ENCODE measurements at places on chromosomes 6 and 20.

DNA sequence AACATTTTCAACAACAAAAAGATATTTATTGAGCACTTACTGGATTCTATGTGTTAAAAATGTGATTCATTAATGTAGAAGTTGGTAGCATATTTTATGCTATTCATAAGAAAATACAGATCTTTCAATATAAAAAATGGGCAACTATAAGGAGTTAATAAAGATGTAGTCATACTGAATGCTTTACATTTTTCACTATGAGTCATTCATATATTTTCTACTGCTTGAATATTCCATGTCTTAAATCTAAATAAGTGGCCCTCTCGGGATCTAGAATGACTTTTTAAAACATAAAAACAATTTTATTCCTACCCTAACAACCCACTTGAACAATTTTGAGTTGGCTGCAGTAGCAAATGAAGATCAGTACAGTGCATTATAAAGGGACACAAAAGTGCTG is 362.1 kb downstream of the PHF3 start:
- no peak for DNase-seq

- DNase-seq = no peak
Observed at GRCh38 chr6:75602246-75603105, 796 bp downstream of the SENP6 start.

- no peak for DNase-seq
Observed at GRCh38 chr6:109799129-109799528, 108.0 kb downstream of the FIG4 start.

GRCh38 chr20:20255099-20255498 is 112.8 kb upstream of the INSM1 start:
- DNase-seq = no peak

All from activated B cell treated with CpG ODN at 0.5 μM for 24 hours (primary cell).